Dermis blood vessel endothelial cell (primary cell): ENCODE measurements at places on chromosomes 1 and 21.
A peak's percentile ranks its signal among the peaks of the same experiment; 100 is the strongest.

DNA sequence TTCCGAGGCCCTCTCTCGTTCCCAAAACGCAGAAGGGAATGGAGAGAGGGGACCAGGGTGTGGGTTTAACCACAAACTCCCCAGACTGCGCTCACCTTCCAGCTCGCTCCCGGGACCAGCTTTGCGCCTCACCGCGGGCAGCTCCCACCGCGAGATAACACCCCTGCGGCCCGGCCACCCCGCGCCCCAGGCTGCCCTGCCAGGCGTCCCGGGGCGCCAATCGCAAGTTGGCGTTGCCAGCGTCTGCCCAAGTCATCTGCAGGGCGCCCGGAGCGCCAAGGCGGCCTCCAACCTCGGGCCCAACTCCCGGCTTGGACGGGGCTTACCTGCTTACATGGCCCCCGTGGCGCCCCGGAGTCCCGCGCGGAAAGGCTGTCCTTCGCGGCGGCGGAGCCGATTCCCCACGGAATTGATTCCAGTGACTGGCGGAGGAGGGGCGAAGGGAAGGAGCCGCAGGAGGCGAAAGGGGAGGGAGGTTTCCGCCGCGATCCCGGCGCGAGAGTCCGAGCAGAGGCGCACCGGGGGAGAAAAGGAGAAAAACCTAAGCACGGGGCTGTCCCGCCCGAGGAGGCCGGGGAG is 456 bp downstream of the PTPN14 start:
- DNase-seq: no peak

DNA sequence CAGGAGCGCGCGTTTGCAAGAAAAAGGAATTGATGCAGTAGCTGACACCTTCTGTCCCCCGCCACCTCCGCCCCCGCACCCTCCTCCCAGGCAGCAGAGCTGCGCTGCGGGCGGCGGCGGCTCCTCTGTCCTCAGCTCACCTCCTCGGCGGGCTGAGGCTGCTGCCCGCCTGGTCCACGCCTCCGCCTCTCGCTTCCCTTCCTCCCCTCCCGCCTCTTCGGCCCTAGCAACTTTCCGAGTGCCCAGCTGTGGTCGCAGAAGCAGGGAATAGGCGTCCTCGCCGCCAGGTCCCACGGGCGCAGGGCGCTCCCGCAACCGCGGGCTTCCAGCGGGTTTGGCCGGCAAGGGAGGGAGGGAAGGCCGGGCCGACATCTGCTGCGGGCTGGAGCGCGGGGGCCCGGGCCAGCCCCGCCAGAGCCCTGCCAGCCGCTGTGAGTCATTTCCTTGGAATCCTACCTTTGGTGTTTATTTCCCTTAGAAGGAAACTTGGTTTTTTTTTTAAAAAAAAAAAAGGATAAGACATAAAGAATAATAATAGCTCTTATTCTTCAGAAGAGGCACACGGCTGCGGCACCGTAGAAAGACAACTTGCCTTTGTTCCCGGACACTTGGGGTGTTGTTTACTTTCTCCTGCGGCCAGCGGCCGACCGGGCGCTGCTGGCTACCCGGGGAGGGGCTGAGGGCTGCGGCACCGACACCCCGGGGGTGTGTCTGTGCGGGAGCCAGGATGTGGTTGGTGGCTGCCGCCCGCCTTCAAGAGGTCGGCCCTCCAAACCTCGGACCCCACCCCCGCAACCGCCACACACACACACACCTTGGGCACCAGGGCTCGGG is 1.1 kb downstream of the SERTAD4 start:
- DNase-seq: peak; percentile 79

DNA sequence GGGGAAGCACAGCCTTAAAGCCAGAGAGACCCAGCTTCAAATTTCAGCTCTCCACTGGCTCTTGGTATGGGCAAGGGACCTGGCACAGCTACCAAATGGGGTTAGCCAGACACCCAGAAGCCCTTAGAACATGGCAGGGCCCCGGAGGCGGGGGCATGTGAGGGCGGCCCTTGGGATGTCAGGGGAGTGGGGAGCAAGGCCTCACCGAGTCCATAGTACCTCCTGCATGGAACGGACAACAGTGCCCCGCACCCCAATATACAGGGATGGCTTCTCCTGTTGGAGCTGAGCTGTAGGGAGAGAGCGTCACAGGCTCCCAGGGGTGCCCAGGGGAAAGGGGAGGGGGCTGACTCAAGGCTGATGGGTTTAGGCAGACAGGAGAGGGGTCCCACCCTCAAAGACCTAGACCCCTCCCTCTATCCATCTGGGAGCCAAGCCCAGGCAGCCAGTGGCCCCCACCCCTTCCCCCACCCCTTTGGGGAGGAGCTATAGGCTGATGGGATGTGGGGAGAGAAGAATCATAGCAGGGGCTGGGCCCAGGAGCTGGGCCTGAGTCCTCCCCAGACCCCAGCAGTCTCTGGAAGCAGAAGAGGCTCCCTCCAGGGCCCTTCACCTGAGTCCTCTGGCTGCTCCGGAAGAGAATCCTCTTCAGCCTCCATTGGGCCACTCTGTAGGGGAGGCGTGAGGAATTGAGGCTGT is 16.5 kb downstream of the SPOCD1 start:
- no peak for DNase-seq

DNA sequence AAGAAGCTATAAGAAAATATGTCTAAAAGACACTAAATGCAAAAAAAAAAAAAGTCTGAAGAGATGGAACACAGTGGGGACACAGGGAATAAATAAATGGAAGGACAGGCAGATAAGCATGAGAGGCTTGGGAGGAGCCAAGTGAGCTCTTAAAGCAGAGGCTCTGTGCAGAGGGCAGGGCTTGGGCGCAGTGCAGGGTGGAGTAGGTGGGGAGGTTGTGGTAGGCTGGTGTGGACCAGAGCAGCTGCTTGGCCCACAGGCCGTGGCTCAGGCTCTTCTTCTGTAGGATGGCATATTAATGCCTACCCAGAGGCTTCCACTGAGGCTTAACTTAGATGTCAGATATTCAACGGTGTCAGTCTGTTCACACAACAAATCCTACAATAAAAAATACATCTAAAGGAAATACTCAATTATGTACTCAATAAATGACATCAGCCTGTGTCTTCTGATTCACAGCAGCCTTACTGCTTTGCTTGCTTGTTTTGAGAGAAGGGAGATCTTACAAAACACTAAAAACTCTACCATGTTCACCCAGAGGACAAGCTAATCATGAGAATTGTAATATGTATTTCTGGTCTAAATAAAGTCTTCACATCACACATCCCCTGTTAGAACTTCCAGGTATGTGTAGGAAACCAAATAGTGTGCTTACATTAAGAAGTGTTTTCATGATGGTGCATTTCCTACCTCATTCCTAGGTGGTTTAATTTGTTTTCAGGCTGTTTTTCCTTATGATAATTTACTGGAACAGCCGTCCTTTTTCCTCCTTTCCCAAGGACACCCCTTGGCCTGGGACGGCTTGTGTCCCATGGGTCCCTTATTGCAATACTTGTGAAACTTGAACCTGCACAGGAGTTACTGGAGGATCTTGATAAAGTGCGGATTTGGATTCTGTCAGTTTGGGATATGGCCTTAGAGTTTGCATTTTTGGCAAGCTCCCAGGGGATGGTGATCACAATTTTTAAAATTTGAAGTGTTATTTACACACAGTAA is 24.9 kb downstream of the DIP2A start:
- DNase-seq: no peak

- peak; percentile 76 for DNase-seq
Measured at GRCh38 chr1:64691626-64692025, 53.2 kb upstream of the RAVER2 start.

- no peak for DNase-seq
Measured at GRCh38 chr1:159562680-159563079, 24.9 kb upstream of the APCS start.
